Frontal cortex (tissue), 4 donors: ENCODE measurements at places on chromosomes 6 and 20.

GRCh38 chr6:170132561-170132991 lies 158.3 kb downstream of the DLL1 start:
- DNase-seq, result no peak

DNA sequence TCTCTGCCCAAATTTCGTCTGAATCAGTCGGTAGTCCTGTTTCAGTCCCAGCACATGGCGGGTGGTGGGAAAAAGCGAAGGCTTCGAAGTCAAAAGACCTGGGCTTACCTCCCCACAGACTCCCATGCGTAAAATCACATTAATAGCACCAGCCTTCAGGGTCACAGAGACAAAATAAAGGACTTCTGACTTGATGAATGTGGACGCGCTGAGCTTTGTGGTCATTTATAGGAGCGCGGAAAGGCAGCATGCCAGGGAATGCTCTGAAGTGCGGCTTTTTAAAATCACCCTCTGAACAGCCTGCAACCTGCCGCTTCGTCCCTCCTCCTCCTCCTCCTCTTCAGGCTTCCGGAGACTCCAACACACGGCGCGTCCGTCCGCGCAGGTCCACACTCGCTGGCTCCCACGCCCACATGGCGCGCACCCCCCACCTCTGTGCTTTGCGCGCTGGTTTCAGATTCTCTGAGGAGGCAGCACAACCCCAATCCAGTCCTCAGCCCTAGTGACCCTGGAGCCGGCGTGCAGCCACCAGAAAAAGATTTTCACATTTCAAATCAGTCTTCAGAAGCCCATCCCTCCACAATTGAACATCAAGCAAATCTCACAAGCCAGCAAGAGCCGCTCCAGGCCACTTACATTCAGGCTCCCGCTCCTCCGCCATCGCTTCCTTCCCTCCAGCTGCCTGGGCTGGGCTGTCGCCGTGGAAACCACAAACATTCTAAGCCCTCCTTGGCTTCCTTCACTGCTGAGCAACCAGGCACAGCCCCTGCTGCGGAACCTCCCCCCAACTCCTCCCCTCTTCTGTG lies at the start of gene C6orf118:
TSS of gene C6orf118 (minus strand) at position 680 of the 806 bp plus-strand sequence. CDS start at position 661, 19 bp downstream.
- DNase-seq, result no peak

DNA sequence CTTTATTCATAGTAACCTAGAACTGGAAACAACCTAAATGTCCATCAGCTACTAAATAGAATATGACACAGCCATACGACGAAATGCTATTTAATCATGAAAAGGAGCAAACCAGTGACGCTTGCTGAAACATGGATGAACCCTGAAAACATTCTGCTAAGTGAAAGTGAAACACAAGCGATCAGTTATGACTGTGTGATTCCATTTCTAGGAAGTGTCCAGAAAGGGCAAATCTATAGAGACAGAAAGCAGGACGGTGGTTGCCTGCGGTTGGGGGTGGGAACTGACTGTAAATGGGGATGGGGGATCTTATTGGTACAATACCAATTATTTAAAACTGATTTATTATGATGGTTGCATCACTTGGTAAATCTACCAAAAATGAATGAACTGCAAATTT lies 126.8 kb downstream of the IPCEF1 start:
- no peak for DNase-seq

DNA sequence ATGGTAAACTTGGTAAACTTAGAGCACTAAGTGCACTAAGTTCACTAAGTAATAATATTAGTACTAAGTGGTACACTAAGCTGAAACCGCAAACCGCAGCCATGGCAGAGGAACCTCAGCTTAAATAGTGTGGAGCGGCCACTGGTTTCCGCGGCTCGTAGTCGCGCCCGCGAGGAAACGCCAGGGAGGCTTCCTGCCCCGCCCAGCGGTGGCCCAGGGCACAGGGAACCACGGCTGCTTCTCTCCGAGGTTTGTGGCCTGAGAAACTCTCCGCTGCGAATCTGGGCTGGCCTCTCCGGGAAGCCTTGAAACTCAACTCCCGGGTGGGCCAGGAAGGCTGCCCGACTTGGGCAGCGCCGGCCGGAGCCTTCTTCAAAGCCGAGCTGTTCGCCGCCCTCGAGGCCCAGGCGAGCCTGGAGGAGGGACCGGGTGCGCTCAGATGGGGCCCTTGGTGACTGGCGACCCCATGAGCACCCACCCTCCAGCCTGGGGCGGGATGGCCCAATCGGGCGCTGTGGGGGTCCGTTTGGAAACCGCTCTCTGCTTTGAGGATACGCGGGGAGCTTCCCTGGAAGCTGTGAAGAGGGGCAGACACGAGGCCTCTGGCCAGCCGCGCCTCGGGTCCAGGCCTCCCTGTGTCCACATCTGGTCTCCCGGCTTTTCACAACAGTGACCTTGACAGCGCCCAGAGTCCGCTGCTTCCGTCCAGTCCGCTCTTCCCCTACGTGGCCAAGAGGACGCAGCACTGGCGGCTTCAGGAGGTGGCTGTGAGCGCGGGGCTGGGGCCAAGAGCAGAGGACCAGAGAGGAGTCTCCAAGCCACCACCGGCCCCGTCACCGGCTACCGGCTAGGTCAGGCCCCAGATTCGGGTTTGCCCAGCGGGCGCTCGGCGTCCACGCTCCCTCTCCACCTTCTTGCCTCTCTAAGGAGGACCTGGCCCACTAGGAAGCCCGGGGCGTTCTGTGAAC lies 25.4 kb upstream of the HLA-E start:
- no peak for DNase-seq

- no peak for DNase-seq
Measured at GRCh38 chr6:95366414-95366813, 210.9 kb upstream of the MANEA start.
